Small intestine (tissue), 16 donors: ENCODE measurements at places on chromosomes 11 and 22.

GRCh38 chr22:41917903-41918791, 3.3 kb upstream of the SHISA8 start:
- no peaks in the 10 kb centered on the region for H3K36me3 ChIP-seq
- H3K4me1 ChIP-seq: no peaks in the 10 kb centered on the region
- no peak overlapping the region for H3K4me3 ChIP-seq
- DNase-seq: peak; percentile 61
- H3K27me3 ChIP-seq: peaks cover 18% of the 10 kb centered on the region

GRCh38 chr11:60119710-60120109, 31.2 kb downstream of the MS4A2 start:
- no peaks in the 10 kb centered on the region for H3K27me3 ChIP-seq
- H3K36me3 ChIP-seq: no peaks in the 10 kb centered on the region
- no peak for DNase-seq
- H3K27ac ChIP-seq: no peak overlapping the region

- no peaks in the 10 kb centered on the region for H3K36me3 ChIP-seq
- no peak overlapping the region for H3K27ac ChIP-seq
- H3K4me3 ChIP-seq: peak overlapping the region; percentile 23
- no peak for DNase-seq
- H3K4me1 ChIP-seq: peaks cover 4% of the 10 kb centered on the region
- H3K27me3 ChIP-seq: peaks cover 44% of the 10 kb centered on the region
Measured at GRCh38 chr11:64036087-64037026, 626 bp downstream of the FLRT1 start.

GRCh38 chr22:45208993-45209838, 31.5 kb downstream of the KIAA0930 start:
- peaks cover 4% of the 10 kb centered on the region for H3K4me1 ChIP-seq
- no peak overlapping the region for H3K27ac ChIP-seq
- H3K4me3 ChIP-seq: no peak overlapping the region

GRCh38 chr11:1468473-1469066, 18.0 kb downstream of the MOB2 start:
- H3K27me3 ChIP-seq: no peaks in the 10 kb centered on the region
- H3K27ac ChIP-seq: no peak overlapping the region
- no peak for DNase-seq
- H3K36me3 ChIP-seq: peaks cover 9% of the 10 kb centered on the region

DNA sequence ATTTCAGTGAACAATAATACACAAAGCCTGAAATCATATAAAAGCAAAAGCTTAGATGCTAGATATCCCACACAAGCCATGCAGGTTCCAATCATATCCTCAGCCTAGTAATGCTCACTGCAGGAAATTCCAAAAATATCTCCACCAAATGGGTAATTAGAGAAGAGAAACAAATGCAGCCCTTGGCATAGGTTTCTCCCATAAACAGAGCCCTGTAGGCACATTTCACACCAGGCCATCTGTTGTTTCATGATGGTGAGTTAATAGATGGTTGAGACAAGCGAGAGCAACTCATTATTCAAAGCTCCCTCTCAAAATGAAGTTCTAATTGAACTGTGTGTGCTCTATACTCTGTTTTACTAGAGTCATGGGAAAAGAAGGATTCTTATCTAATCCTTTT, 154.6 kb upstream of the TRPC6 start:
- no peak overlapping the region for H3K27ac ChIP-seq
- H3K36me3 ChIP-seq: no peaks in the 10 kb centered on the region
- DNase-seq: no peak
- H3K4me1 ChIP-seq: no peaks in the 10 kb centered on the region
- no peak overlapping the region for H3K4me3 ChIP-seq

DNA sequence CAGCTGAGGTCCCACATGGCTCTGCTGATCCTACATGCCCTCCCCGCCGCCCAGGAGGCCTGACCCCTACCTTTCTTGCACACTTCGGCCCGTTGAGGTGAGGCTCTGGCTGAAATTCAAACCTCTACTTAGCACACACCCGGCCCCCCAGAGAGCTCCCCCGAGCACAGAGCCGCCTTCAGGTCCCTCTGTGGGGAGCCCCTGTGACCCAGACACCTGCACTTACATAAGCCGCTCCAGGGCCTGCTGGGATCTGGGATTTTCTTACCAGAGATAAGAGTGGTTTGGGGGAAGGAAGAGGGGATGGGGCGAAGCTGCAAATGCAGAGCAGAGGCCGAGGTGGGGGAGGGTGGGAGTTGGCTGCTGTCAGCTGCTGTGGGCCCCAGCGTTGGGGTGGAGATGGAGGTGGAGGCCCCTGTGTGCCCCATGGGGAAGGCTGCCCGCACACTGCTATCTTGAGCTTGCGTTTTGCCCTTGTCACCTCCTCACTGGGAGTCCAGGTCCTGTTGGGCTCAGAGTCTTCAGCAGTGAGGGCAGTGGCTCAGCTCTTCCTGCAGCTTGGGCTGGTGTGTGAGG, 30.6 kb downstream of the CAPN1 start:
- H3K4me3 ChIP-seq: no peak overlapping the region
- H3K27me3 ChIP-seq: no peaks in the 10 kb centered on the region
- no peak overlapping the region for H3K27ac ChIP-seq
- H3K36me3 ChIP-seq: peaks cover 14% of the 10 kb centered on the region
- peaks cover 54% of the 10 kb centered on the region for H3K4me1 ChIP-seq

DNA sequence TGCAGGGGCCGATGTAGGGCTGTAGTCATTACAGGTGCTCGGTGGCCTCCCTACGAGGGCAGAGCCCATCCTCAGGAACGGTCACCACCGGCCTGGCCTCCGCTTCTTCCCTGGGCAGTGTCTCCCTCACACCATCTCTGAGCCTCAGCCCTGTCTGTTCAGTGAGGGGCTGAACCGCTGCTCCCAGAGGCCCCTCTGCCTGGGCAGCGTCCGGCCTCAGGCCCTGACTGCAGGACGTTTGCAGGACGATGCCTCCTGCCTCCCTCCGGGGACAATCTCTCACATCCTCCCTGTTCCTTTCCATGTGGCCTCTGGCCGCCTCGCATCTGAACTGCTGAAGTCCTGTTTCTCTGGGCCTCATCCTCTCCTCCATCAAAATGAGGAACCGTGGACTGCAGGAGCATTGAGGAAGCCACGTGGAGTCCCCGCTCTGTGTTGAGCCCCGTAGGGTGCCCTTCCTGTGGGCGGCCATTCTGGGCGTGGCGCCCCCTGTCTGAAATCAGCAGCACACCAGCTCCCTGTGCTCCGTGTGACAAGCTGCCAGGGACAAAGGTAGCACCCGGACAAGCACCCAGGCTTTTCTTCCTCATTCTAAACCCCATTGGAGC, 933.5 kb downstream of the BRD1 start:
- no peaks in the 10 kb centered on the region for H3K27me3 ChIP-seq
- H3K4me1 ChIP-seq: no peaks in the 10 kb centered on the region
- no peak for DNase-seq
- no peaks in the 10 kb centered on the region for H3K36me3 ChIP-seq

DNA sequence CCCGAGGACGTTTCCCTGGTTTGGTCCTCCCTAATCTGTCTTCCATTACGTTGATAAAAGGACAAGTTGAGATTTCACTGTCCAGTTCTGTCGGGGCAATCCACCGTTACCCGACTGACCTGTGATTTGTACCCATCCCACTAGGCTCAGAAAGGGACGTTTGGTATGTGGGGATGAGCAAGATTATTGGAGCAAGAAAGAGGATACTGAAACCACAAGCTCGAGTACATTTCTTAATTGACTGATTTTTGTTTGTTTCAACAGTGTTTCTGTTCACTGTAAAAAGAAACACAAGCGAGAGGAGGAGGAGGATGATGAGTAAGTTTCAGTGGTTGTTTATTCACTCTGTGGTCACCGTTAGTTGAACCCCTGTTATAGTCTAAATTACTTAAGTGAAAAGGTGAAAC, 969 bp downstream of the CCDC117 start:
- H3K4me3 ChIP-seq: peak overlapping the region; percentile 71
- DNase-seq: no peak
- H3K27me3 ChIP-seq: no peaks in the 10 kb centered on the region
- H3K27ac ChIP-seq: peak overlapping the region; percentile 72
- H3K36me3 ChIP-seq: peaks cover 36% of the 10 kb centered on the region
- peaks cover 13% of the 10 kb centered on the region for H3K4me1 ChIP-seq
